ENCODE measurements at places on chromosomes 16 and 17.

- no peak for DNase-seq
Observed at GRCh38 chr16:78364556-78364880, 265.1 kb downstream of the WWOX start.

- DNase-seq = no peak
Observed at GRCh38 chr17:7441266-7441665, 2.0 kb downstream of the FGF11 start.

DNA sequence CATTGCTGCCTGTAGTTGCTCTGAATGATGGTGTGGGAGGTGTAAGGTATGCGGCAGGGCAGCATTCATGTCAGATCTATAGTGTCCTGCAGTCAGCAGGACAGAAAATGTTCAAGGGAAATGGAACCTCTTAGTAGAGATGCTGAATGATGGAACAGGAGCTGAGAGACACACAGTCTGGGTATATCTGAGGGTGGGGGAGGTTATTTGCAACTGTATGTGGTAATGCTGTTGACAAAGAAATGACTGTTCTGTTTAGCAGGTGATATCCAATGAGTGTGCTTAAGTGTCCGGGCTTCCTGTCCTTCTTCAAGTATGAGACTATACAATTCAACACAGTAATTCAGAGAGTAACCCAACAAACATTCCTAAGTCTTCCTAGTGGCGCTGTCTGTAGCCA lies 46.6 kb downstream of the STH start:
- DNase-seq = no peak

- no peak for DNase-seq
Observed at GRCh38 chr16:77690416-77690815, 31.9 kb upstream of the NUDT7 start.

DNA sequence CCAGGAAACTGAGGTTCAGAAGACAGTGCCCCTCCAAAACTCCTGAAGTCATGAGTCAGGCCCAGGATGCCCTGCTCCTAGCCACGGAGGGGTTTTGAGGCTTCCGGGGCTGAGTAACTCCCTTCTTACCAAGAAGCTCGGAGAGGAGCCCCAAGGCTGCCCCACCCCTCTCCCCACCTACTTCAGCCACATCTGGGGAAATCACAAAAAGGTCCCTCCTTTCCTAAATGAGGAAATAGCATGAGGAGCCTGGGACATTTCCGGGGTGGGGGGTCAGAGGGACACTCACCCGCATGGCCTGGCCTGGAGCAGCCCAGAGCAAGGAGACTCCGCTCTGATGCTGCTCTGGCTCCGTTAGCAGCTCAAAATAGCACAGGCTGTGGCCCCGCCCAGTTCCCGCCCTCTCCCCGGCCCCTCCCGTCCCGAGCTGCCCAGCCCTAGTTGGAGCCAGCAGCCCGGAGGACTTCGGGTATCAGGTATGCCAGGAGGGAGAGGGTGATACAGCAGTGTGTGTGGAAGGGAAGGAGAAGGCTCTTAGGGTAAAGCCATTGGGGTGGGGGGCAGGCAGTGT lies 40.1 kb downstream of the MYO18A start:
- peak; percentile 63 for DNase-seq

DNA sequence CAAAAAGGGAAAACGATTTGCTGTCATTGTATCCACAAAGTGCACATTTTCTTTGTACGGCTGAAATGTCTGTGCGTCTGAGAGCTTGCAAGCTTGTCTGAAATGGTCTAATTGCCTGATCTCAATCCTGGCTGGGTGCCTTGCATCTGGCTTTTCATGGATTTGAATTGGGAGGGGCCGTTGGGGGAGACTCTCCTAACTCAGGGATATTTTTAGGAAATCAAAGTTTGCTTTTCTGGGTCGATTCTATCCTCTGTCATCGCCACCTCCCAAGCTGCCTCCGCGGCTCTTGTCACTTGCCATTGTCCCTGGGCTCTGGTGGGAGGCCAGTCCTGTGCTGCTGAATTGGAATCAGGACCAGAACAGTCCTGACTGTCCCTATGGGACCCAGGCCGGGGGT lies 33.3 kb upstream of the MGAT5B start:
- no peak for DNase-seq

DNA sequence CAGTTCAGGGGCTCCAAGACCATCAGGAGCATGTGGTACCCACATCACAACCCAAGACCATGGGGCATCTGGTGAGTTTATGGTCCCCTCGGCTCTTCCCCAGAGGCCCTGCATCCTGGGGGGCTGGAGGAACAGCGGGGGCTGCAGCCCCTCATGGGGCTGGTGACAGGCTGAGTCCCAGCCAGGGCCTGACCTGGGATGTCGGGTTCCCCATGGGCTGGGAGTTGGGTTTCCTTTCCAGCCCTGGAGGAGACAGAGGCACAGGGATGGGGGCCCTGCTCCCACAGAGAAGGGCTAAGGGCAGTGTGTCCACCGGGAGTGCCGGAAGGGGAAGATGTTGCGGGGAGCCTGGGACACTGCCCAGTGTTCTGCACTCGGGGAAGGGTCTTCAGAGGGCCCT lies 82.4 kb downstream of the GOSR1 start:
- DNase-seq = no peak

- no peak for DNase-seq
Observed at GRCh38 chr16:88842806-88843205, 13.9 kb downstream of the GALNS start.

DNA sequence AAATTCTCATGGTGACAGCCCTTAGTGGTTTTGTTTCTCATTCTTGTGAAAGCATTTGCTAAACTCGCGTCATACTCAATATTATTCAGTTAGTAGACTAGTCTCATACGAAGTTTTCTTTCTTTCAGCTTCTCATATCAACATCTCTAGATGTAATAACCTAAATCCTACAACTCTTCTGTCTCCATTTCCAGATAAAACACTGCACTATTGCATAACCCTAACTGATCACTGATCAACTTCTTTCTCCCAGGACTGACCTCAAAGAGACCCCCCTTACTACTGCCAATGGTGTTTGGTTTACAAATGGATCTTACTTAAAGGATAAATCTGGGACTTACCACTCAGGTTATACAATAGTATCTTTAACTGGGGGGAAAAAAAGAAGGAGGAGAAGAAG lies 36.3 kb upstream of the TEKT1 start:
- DNase-seq = no peak

DNA sequence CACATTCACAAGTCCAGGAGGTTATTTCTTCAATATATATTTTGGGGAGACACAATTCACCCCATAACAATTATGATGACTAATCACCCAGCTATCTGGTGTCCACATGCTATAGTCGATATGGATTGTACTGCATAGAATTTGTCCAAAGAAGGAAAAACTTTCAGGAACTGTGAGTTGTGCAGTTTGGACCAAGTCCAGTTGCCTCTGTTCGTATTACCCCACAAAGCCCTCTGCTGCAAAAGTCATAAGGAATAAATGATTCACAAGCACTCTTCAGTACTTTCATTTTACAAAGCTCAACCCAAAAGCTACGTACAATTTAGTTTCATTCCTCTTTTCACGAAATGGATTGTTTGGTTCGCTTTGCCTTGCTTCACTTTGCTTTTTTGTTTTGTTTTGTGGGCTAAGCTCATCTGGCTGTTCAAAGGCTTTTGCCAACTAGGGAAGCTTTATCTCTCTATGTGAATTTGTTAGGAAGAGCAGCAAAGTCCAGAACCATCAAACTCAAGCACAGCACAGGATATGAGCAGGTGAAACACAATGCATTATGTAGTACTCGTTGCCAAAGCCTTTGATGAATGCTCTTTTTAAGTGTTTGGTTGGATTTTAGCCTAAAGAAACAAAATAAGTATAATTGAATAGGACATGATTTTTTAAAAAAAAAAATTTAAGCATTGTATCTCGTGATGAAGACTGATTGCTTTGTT lies 98.6 kb downstream of the ZNF18 start:
- no peak for DNase-seq

GRCh38 chr16:4870138-4870671 lies 22.9 kb downstream of the UBN1 start:
- no peak for DNase-seq

DNA sequence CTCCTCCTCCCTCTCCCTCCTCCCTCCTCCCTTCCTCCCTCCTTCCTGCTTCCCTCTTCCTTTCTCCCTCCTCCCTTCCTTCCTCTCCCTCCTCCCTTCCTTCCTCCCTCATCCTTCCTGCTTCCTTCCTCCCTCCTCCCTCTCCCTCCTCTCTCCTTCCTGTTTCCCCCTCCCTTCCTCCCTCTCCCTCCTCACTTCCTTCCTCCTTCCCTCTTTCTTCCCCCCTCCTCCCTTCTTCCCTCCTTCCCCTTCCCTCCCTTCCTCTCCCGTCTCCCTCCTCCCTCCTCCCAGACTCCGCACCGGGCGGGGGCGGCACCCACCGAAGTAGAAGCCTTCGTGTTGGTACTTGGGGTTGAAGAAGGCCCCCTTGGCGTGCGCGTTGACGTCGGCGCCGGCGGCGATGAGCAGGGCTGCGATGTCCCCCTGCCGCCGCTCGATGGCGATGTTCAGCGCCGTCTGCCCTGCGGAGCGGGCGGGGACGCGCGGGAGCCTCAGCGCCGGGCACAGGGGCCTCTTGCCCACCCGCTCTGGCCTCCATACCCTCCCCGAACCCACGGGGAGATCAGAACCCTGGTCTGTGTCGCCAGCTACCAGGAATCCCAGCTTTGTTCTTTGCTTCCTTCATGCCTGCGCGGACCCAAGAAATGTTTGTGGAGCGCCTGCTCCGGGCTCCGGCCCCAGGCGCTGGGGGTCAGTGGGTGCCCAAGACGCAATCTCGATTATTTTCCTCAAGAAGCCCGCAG lies 22.2 kb downstream of the TRPV3 start:
- peak; percentile 88 for DNase-seq

DNA sequence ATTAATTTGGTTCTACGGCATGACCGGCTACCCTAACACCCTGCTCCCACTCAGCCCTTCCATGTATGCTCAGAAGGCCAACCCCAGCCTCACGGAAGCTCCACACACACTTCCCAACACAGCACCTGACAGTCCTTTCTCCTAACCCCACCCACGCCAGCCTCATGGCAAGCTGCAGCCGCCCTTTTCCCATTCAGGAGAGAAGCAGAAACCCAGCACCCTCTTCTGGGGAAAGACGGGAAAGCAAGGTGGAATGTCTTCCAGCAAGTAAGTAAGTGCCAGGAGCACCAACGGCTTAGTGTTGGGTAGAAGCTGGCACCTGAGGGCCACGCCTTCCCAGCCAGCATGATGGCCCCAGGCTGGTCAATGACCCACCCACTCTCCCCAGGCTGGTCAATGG lies 32.1 kb downstream of the ABR start:
- DNase-seq = no peak

GRCh38 chr17:81807210-81807719 lies 3.3 kb downstream of the GCGR start:
- DNase-seq = no peak

GRCh38 chr17:39235555-39236449 lies 10.1 kb upstream of the STAC2 start:
- DNase-seq = peak; percentile 90

DNA sequence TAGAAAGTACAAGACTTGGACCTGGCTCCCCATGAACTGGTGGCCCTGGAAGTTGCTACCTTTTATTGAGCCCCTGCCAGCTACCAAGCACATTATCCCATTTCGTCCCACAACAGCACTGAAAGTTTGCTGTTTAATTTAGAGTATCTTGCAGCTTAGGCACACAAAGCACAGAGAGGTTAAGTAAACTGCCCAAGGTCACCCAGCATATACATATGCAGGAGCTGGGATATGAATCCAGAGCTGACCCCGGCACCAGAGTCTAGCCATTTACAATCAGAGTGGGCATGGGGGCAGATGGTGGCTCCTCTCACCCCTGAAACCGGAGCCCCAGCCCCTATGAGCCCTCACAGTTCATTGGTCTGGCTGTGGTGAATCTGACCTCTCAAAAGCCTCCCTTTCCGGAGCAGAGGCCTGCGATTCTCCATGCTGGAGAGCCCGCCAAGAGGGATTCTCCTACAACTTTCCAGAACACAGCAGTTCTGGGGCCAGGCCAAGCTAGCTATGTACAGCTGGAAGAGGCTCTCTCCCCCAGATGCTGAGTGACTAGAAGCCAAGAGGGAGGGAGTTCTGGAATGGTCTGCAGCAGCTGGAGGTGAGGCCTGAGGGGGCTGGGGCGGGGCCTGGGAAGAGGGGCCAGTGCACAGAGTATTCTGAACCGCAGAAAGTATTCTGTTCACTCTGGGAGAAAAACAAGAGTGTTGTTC lies 58.3 kb downstream of the SREBF1 start:
- DNase-seq = no peak

- DNase-seq = peak; percentile 64
Observed at GRCh38 chr16:88973007-88973410, 4.0 kb downstream of the CBFA2T3 start.

DNA sequence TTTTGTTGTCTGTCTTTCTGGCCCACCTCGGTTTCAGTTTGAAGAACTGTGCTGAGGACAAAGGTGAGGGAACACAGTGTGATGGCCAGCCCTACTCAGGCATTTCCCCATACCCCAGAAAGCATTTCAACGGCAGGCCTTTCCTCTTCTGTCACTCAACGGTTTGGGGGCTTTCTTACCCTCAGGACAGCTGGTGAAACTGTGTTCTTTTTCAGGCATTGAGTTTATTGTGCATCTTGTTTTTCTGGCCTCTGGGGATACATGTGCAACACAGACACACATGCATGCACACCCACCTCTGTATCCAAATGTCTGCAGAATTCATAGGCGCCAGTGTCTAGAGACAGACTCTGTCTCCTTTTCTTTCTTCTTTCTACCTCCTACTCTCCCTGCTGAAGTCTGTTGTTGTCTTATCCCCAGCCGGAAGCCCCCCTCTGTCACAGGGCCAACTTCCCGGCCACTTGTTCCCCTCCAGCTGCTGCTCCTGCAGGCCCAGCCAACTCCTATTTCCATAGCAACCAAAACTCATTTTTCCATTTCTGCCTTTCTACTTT lies 17.0 kb downstream of the CHD9 start:
- DNase-seq = peak; percentile 83

DNA sequence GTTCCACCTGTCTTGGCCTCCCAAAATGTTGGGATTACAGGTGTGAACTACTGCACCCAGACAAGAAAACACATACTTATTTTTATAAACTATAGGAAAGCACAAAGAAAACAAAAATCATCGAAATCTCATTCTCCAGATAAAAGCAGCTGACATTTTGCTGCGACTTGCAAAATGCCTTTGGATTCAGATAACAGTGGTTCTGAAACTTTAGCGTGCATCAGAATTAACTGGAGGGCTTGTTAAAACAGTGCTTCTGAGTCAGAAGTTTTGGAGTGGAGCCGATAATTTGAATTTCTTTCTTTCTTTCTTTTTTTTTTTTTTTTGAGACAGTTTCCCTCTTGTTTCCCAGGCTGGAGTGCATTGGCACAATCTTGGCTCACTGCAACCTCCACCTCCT lies 17.7 kb upstream of the GJD3 start:
- no peak for DNase-seq

GRCh38 chr17:10875984-10876555 lies 38.2 kb upstream of the PIRT start:
- peak; percentile 23 for DNase-seq

DNA sequence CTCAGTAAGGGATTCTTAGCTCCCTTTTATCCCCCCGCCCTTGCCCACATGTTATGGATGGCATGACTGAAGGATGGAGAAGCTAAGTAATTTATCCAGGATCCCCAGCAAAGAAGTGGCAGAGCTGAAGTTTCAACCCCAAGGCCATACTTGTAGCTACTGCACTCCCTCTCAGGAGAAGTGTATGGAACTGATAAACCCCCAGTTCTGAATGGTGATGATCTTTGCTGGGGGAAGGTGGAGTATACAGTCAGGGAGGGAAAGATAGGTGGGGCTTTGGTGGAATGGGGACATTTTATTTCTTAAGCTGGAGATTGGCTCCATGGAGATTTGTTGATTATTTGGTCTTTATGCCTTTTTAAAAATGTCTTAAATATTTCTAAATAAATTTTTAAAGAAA lies 58.3 kb downstream of the TNRC6C start:
- DNase-seq = no peak

- peak; percentile 29 for DNase-seq
Observed at GRCh38 chr17:27247071-27247957, 46.6 kb upstream of the WSB1 start.

Measured in common myeloid progenitor, CD34-positive (primary cell).